Stimulated activated CD8-positive, alpha-beta memory T cell treated with anti-CD3 and anti-CD28 coated beads, Interleukin-4, amount 100 ng/mL, for 4 hours (primary cell): ENCODE measurements at places on chromosomes 2 and 18.

- DNase-seq: no peak
These were observed 14.2 kb downstream of the CAVIN2 start for GRCh38 chr2:191832668-191833067.

- no peak for DNase-seq
These were observed 46.9 kb upstream of the CD28 start for GRCh38 chr2:203659331-203660049.

GRCh38 chr2:20225294-20226151, 593 bp upstream of the SDC1 start:
- DNase-seq: no peak

DNA sequence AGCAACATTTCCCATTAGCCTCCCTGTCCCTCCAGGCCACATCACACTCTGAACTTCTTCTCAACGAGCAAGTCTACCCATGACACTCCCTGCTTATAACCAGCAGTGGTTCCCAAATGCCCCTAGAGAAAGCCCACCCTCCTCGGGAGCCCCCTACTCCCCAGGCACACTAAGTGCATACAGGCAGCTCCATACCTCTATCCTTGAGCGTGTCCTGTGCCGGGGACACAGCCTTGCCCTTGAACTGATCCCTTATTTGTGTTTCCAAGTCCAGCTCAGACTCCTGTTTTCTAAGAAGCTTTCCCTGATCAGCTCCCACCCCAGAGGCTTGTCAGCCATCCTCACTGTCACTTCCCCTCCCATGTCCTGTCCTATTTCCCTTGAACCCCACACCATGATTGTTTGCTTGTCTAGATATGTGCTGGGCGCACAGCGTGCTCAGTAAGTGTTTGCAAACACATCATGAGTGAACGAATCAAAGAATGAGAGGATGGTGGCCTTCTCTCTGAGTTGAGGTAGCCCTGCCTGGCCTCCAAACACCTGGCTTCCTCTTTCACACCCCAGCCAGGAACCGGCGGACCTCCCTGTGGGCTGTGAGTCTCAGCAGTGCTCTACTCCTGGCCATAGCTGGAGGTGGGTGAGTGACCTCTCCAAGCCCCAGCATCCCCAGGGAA, 2.1 kb downstream of the TEX51 start:
- no peak for DNase-seq

- no peak for DNase-seq
These were observed 186.1 kb upstream of the RAB12 start for GRCh38 chr18:8423051-8423557.
